Aorta (tissue), 5 donors: ENCODE measurements at places on chromosomes 1 and 21. TPM values are rescaled to one million over a fixed set of nuclear protein-coding genes. Genes with fewer than 3 reads are reported as not detected.

Gene GJB4
- not detected for total RNA-seq

Gene KRTAP19-1
- total RNA-seq: not detected

Gene RAB7B
- 11.4 TPM for total RNA-seq

Gene MUTYH
- total RNA-seq: 19.8 TPM

Gene ADGRL4
- total RNA-seq: 31.9 TPM

Gene KCNE2
- total RNA-seq: 2.4 TPM

Gene OPTC
- total RNA-seq: not detected

Gene SARS1
- 116 TPM for total RNA-seq

Gene AMPD1
- not detected for total RNA-seq

Gene ZBTB40
- total RNA-seq: 24.9 TPM

Gene ARHGAP30
- total RNA-seq: 20.5 TPM

Gene ADORA3
- total RNA-seq: 4.3 TPM

Gene KCNJ6
- total RNA-seq: 0.16 TPM

Gene FMO4
- total RNA-seq: 12.3 TPM

Gene OR2L13
- total RNA-seq: not detected

Gene WNT4
- total RNA-seq: not detected

Gene NR5A2
- total RNA-seq: 2.0 TPM

Gene CFHR1
- total RNA-seq: 1.7 TPM

Gene FMO3
- total RNA-seq: 2.8 TPM

Gene SPATA17
- not detected for total RNA-seq

Gene PGD
- total RNA-seq: 46.7 TPM

Gene TMEM200B
- total RNA-seq: 18.2 TPM

Gene ERG
- 113 TPM for total RNA-seq

Gene ADAMTS1
- total RNA-seq: 750 TPM

Gene SPRR1A
- not detected for total RNA-seq

Gene PKP1
- 0.16 TPM for total RNA-seq

Gene DPM3
- total RNA-seq: 52.4 TPM

Gene C1orf87
- total RNA-seq: 0.51 TPM

Gene A3GALT2
- 0.81 TPM for total RNA-seq

Gene CDK18
- total RNA-seq: 47.1 TPM

Gene MPZ
- 19.4 TPM for total RNA-seq

Gene CCDC18
- total RNA-seq: 6.6 TPM

Gene C1QC
- total RNA-seq: 203 TPM

Gene COL6A2
- 1,386 TPM for total RNA-seq

Gene CRYAA
- total RNA-seq: not detected

Gene RCSD1
- 17.9 TPM for total RNA-seq

Gene TPTE
- total RNA-seq: not detected

Gene C4BPA
- total RNA-seq: not detected

Gene MAN1C1
- 13.5 TPM for total RNA-seq

Gene CLCNKA
- total RNA-seq: 1.0 TPM

Gene AHDC1
- total RNA-seq: 63.5 TPM

Gene WNT3A
- not detected for total RNA-seq

Gene PLPPR5
- total RNA-seq: not detected

Gene TRABD2B
- total RNA-seq: 13.3 TPM

Gene L1TD1
- 0.68 TPM for total RNA-seq

Gene TP73
- not detected for total RNA-seq

Gene MACO1
- 19.7 TPM for total RNA-seq

Gene CCDC17
- 1.8 TPM for total RNA-seq

Gene HTR1D
- total RNA-seq: not detected

Gene AMIGO1
- 3.8 TPM for total RNA-seq

Gene TRIM58
- 3.2 TPM for total RNA-seq

Gene EVA1C
- total RNA-seq: 72.6 TPM

Gene CHODL
- total RNA-seq: 1.2 TPM

Gene CD46
- 210 TPM for total RNA-seq

Gene ADAMTSL4
- 94.4 TPM for total RNA-seq
